H9 (cell line): ENCODE measurements at places on chromosomes 2 and 18. TPM values are rescaled to one million over a fixed set of nuclear protein-coding genes. Genes with fewer than 3 reads are reported as not detected.

The CAPN13 gene
- 5.0 and 5.7 TPM in 2 replicates for total RNA-seq

The GALNT13 gene
- 6.6 and 6.7 TPM in 2 replicates for total RNA-seq

The DCDC2C gene
- not detected in 2 replicates for total RNA-seq

The SCN9A gene
- 1.1 and 1.3 TPM in 2 replicates for total RNA-seq

The CHRND gene
- not detected in 2 replicates for total RNA-seq

The LRP1B gene
- total RNA-seq: not detected in 2 replicates

The IL36A gene
- total RNA-seq: not detected in 2 replicates

The RAX gene
- total RNA-seq: 0.37 TPM in 1 of 2 replicates, not detected in the other

The CFAP210 gene
- total RNA-seq: 0.33 and 0.94 TPM in 2 replicates

The ITGA4 gene
- total RNA-seq: 1.3 and 1.5 TPM in 2 replicates

The RND3 gene
- 62.6 and 68.3 TPM in 2 replicates for total RNA-seq

The ASB1 gene
- total RNA-seq: 46.0 and 49.4 TPM in 2 replicates

The RNF149 gene
- total RNA-seq: 17.4 and 18.0 TPM in 2 replicates

The SEPTIN10 gene
- total RNA-seq: 91.2 and 92.5 TPM in 2 replicates

The AQP4 gene
- 0.31 and 0.42 TPM in 2 replicates for total RNA-seq

The HOXD10 gene
- not detected in 2 replicates for total RNA-seq

The C1D gene
- 16.5 and 19.7 TPM in 2 replicates for total RNA-seq

The SPR gene
- 7.3 and 7.6 TPM in 2 replicates for total RNA-seq

The TAF1B gene
- 29.9 and 31.9 TPM in 2 replicates for total RNA-seq

The GREB1L gene
- 2.1 and 2.7 TPM in 2 replicates for total RNA-seq

The C1GALT1C1L gene
- total RNA-seq: not detected in 2 replicates

The NTSR2 gene
- not detected in 2 replicates for total RNA-seq

The UCN gene
- 0.77 and 1.5 TPM in 2 replicates for total RNA-seq

The MYO5B gene
- 9.0 and 9.3 TPM in 2 replicates for total RNA-seq

The CCDC178 gene
- 0.11 TPM in 1 of 2 replicates, not detected in the other for total RNA-seq

The GALR1 gene
- 0.02 and 0.07 TPM in 2 replicates for total RNA-seq

The UGP2 gene
- 848 and 883 TPM in 2 replicates for total RNA-seq

The NOTO gene
- total RNA-seq: 0.55 and 0.66 TPM in 2 replicates

The TWIST2 gene
- total RNA-seq: 0.22 and 0.33 TPM in 2 replicates

The MROH2A gene
- not detected in 2 replicates for total RNA-seq

The LYPD1 gene
- 10.6 and 11.2 TPM in 2 replicates for total RNA-seq

The DPYSL5 gene
- total RNA-seq: 6.4 and 6.9 TPM in 2 replicates

The CFAP221 gene
- total RNA-seq: 0.20 and 0.46 TPM in 2 replicates

The CRYGD gene
- not detected in 2 replicates for total RNA-seq

The NMUR1 gene
- total RNA-seq: 0.13 and 0.20 TPM in 2 replicates

The ATP6V1C2 gene
- 0.72 and 1.2 TPM in 2 replicates for total RNA-seq

The SMIM21 gene
- not detected in 2 replicates for total RNA-seq

The SLC14A1 gene
- not detected in 2 replicates for total RNA-seq

The CDK15 gene
- not detected in 2 replicates for total RNA-seq

The CKAP2L gene
- 18.8 and 23.3 TPM in 2 replicates for total RNA-seq

The PARD6G gene
- 11.2 and 12.0 TPM in 2 replicates for total RNA-seq

The TRIM54 gene
- 4.6 and 5.0 TPM in 2 replicates for total RNA-seq

The CHST10 gene
- 29.7 and 29.8 TPM in 2 replicates for total RNA-seq

The ANO7 gene
- total RNA-seq: 3.9 and 5.2 TPM in 2 replicates

The DSG1 gene
- not detected in 2 replicates for total RNA-seq

The GPR35 gene
- total RNA-seq: 0.66 and 1.4 TPM in 2 replicates

The DOK6 gene
- total RNA-seq: 0.20 and 0.33 TPM in 2 replicates

The NFE2L2 gene
- 40.6 and 42.5 TPM in 2 replicates for total RNA-seq

The GDF7 gene
- 0.04 TPM in 1 of 2 replicates, not detected in the other for total RNA-seq

The CCDC138 gene
- 31.4 and 32.7 TPM in 2 replicates for total RNA-seq

The DPY30 gene
- 148 and 149 TPM in 2 replicates for total RNA-seq

The KHK gene
- total RNA-seq: 12.1 and 12.2 TPM in 2 replicates
